Midbrain (tissue), 1 donor: ENCODE measurements at places on chromosomes 1 and 21.

GRCh38 chr1:244837597-244838258, 2.3 kb downstream of the COX20 start:
- DNase-seq = no peak

- DNase-seq = no peak
Measured at GRCh38 chr1:64417803-64418202, 52.1 kb upstream of the CACHD1 start.

DNA sequence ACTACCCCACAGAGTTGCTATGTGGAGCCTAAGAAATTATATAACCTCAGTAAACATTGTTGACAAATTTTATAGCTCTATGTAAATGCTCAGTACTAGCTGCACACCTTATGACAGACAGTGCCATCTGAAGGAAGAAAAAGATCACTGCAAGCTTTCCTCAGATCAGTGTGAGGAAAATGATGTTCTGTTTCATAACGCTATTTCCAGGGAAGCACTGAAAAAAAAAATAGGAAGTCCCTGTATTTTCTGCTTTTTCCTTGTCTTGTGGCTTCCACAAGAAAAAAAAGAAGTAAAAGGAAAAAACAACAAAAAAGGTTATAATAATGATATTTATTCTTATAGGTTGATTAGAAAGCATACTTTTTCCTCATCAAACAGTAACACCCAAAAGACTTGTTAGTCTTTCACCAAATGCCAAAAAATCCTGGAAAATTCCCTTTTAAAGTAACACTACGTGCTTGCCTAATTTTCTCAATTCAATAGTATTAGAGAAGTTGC, 23.2 kb downstream of the LYST start:
- peak; percentile 14 for DNase-seq

GRCh38 chr1:239155466-239156091, 230.8 kb upstream of the CHRM3 start:
- no peak for DNase-seq

DNA sequence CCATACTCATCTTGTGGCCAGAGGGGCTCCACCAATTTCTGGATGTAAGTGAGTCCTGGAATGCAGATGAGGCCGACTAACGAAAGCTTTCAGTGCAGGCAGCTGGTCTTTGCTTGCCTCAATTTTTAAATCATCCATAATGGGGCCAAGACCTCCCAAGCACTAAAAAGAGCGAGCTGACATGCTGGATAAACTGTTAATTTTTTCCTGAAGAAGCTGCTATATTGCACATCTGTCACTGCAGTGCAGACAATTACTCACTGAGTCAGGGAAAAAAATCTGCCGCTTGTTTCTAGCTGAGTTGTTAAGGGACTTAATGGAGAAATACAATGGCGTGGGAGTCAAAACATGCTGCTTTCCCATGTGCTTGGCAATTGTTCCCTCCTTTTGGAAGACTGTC, 205.5 kb downstream of the GPATCH2 start:
- DNase-seq = no peak

- no peak for DNase-seq
Measured at GRCh38 chr1:1947493-1947892, 28.4 kb upstream of the TMEM52 start.

DNA sequence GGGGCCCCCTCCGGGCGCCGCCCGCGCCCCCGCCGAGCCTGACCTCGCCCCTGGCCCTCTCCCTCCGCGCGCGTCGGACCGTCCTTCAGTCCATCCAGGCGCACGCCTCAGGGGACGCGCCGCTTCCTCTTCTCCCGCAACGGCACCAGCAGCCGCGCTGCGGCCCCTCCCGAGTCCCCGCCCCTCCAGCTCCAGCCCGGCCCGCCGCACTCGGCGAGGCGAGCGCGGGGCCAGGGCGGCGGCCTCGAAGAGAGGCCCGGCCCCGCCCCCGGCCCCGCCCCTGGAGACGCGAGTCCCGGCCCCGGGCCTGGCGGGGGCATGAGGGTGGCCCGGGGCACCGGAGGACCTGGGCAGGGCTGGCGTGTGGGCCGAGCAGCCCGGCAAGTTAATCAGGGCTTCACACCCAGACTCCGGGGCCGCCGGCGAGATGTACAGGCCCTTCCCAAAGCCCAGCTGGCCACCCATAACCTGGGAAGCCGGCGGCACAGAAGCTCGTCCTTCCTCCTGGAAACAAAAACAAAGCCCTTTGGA, at the start of gene IGSF3:
IGSF3 (minus strand) TSS at position 159 of the 531 bp plus-strand sequence. CDS start 1,407 bp downstream, outside the sequence.
- peak; percentile 19 for DNase-seq

DNA sequence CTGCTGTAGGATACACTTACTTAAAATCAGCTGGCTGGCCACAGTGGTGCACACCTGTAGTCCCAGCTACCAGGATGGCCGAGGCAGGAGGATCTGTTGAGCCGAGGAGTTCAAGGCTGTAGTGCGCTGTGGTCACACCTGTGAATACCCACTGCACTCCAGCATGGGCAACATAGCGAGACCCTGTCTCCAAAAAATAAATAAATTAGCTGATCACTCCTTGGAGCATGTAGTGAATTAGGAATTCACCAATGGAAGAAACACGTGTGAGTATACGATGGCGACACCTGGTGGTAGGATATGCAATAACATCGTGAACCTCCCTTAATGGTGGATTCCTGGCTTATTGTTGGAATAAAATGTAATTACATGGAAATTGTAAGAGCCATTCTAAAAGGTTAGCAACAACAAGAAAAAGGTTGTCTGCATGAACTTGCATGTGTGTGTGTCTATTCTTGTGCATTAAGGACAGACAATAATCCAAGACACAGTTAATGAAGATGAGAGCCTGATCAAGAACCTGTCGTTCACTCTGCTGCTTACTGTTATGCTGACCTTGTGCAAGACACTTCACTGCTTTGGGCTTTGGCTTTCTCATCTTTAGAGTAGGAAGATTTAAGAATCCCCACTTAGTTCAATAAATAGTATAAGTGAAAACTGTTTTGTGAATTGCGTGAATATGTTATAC, 38.6 kb upstream of the COX20 start:
- DNase-seq = peak; percentile 75

DNA sequence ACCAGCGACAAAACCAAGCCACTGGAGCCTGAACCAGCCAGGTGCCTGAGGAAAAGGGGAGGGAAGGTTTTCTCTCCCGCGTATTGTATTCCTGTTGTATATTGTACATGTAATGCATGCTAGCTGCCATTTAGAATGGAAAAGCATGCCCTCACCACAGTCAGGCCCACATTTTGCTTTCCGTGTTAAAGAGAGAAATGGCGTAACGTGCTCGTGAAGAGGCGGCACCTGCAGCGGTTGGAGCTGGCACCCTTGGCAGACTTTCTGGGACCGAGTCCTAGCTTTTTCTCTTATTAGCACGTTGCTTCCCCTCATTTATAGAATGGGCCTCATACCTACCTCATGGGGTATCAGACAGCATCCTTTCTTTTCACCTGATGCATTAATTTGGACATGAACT, 135.3 kb upstream of the IRF2BP2 start:
- no peak for DNase-seq

- no peak for DNase-seq
Measured at GRCh38 chr1:19309123-19309813, 2.7 kb downstream of the AKR7A2 start.

GRCh38 chr1:27961646-27962221, 2.0 kb downstream of the XKR8 start:
- no peak for DNase-seq

- no peak for DNase-seq
Measured at GRCh38 chr1:184416946-184417345, 30.1 kb downstream of the C1orf21 start.

DNA sequence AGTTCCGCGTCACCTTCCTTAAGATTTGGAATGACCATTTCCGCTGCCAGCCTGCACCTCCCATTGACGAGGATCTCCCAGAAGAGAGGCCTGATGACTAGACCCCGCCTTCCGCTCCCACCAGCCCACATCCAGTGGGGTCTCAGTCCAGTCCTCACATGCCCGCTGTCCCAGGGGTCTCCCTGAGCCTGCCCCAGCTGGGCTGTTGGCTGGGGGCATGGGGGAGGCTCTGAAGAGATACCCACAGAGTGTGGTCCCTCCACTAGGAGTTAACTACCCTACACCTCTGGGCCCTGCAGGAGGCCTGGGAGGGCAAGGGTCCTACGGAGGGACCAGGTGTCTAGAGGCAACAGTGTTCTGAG, 9.8 kb downstream of the MYBPH start:
- no peak for DNase-seq

- no peak for DNase-seq
Measured at GRCh38 chr1:28247612-28248272, 11.6 kb upstream of the SESN2 start.

- DNase-seq = no peak
Measured at GRCh38 chr1:25804964-25805862, 5.2 kb downstream of the SELENON start.
